ENCODE measurements at places on chromosomes 2 and 18.

GRCh38 chr2:217366266-217366895 is 506.5 kb upstream of the TNP1 start:
- DNase-seq = no peak

DNA sequence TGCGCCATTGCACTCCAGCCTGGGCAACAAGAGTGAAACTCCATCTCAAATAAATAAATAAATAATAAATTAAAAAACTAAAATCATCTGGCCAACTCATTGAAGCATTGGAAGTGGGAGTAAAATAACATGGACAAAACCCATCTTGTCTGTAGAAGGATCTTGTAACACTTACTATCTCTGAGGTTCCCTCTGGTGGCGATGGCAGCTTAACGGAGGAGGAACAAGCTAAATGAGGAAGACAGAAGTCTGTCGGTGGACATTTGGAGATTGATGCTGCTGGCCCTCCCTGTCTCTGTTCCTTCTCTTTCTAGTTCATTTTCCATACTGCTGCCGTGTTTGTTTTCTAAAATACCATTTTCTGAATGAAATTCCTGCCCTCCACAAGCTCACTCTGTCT is 43.4 kb downstream of the ZCCHC2 start:
- no peak for DNase-seq

GRCh38 chr2:15965564-15966019 is 25.2 kb downstream of the MYCN start:
- DNase-seq = peak; percentile 35

GRCh38 chr2:33512112-33512511 is 35.7 kb downstream of the RASGRP3 start:
- no peak for DNase-seq

DNA sequence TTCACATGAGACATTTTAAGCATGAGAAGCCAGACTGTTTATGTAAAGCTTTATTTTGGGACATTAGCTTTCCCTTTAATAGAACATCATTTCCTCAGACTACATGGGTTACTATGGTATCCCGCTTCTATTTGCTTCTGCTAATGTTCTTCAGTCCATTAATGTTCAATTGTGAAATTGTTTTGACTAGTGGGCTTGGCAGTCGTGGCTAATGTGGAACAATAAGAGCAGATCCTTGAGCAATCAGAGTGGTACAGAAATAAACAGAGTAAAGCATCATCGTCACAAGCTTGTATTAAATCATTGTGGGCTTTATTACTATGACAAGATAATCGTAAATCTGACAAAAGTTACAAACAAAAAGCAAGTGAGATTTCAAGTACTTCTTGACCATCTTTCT is 60.2 kb downstream of the PDE1A start:
- DNase-seq = no peak

- no peak for DNase-seq
Observed at GRCh38 chr18:75544051-75544481, 116.6 kb upstream of the SMIM21 start.

- DNase-seq = no peak
Observed at GRCh38 chr2:25323042-25323514, 18.6 kb downstream of the DNMT3A start.

DNA sequence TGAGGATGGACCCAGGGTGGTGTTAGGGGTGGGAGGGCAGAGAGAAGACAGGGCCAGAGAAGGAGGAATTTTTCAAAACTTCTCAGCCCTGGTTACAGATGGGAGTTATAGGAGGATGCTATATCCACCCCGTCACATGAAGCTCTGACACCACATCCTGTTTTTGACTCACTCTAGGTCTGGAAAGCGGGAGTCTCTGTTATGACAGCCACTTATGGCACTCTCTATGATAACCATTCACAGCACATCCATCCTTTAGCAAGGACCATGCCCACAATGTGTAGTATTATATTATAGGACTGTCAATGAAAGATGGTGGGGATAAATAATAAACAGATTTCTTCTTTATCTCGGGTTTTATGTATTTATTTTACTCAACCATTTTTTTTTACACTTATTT is 461.2 kb downstream of the CDH2 start:
- DNase-seq = no peak

DNA sequence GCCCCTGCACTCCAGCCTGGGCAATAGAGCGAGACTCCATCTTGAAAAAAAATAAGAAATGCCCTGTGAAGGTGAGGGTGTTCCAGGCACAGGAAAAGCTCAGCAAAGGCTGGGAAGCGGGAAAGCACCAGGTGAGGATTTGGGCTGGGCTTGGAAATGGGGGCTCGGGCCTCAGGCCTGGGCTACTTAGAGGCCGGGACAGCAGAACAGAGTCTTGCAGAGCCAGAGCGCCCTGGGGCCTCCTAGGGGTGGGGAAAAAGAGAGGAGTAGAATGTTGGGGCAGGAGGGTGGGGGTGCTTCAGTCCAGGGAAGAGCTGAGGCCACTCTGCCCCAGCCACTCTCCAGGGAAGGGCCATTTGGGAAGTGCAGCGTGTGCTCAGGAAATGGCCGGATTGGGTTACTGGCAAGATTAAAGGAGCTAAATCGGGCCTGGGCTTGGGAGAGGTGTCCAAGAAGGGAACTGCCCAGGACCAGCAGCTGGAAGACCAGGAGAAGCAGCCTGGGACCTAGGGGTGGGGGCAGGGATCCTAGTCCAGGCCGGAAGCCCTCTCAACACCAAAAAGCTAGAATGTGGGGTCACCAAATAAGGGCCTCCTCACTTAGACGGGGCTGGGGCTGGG is 13.8 kb upstream of the DES start:
- DNase-seq = no peak

DNA sequence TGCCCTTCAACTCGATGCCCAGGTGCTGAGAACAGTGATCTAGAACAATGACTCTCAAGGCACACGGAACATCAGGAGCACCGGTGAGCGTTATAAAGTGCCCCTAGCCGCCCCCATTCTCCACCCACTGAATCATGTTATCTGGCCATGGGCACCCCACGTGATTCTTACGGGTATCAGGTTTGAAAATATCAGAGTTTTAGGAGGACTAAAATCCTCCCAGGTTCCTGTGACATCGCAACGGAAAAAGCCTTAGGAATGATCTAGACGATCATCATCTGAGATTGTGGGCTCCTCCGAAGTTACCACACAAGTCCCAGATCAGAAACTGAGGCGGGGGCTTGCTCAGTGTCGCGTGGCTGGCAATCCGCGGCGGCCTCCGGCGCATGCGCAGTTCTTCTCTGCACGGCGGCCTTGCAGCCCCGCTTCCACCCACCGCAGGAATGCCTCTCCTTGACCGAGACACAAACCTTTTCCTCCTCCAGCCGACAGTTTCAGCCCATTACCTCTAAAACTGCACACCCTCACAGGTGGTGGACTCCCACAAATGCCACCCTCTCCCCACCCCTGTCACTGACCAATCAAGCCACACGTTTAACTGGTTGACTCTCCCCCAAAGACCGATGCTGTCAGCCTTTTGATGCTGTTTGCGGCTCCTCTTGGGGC is 5.8 kb upstream of the MRPL33 start:
- peak; percentile 25 for DNase-seq

- no peak for DNase-seq
Observed at GRCh38 chr2:112157472-112157871, 19.3 kb downstream of the FBLN7 start.

DNA sequence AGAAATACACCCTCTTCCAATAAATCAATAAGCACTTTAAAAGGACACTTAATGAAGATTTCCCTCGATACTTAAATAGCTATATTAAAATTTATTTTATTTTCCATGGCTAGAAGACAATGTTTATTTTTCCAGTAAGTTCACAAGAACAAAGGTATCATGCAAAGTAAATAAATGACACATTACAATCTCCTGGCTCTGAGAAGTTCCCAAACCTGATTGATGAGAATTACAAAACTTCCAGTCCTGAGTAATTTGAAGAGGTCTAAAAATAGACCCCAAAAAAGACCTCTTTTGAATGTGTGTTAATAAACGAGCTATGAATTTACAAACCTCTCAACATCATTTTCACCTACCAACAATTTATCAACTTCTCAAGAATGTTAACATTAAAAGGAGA is 1.5 kb upstream of the PEX13 start:
- no peak for DNase-seq

- no peak for DNase-seq
Observed at GRCh38 chr2:187117483-187117882, 268.5 kb upstream of the ZSWIM2 start.

- DNase-seq = no peak
Observed at GRCh38 chr2:64457524-64457923, 3.6 kb downstream of the LGALSL start.

DNA sequence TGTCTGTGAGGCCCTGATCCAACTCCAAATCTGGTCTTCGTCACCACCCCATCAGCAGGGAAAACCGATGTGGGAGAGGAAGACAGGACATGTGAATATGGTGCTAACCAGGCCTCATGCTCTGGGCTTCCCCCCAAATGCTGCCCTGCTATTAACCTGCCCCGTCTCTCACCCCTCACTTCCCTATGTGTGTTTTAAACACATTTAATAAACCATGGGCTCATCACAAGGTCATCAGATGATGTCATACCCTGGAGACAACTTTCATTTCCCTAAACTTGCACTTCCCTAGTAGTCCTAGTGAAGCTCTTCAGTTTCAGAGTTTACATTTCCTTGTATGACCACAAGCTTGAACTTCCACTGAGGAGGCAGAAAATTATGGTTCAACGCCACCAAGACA is 49.9 kb downstream of the CD8B2 start:
- no peak for DNase-seq

GRCh38 chr2:58870704-58871103 is 629.6 kb upstream of the FANCL start:
- no peak for DNase-seq

DNA sequence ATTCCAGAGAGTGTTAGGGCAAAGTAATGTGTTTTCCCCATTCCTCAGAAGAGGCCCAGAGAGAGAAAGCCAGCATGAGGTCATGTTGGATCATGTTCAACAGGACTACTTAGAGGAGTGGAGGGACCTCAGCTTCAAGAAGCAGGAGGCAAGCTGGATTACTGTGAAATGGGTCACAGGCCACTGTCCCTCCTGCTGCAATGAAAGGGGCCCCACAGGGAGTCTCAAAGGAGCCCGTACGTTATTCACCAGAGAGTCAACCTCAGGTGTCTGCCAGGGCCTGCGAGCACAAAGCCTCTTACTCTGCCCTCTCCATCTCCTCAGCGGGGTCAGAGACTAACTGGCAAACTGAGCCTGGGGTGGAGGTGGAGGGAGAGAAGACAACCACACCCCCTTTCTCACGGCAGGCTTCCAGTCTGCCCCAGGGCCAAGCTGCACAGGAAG is 27.2 kb upstream of the ACYP2 start:
- no peak for DNase-seq

- no peak for DNase-seq
Observed at GRCh38 chr18:33183136-33183535, 257.4 kb downstream of the CCDC178 start.

- no peak for DNase-seq
Observed at GRCh38 chr2:37670378-37671008, 949 bp downstream of the CDC42EP3 start.

DNA sequence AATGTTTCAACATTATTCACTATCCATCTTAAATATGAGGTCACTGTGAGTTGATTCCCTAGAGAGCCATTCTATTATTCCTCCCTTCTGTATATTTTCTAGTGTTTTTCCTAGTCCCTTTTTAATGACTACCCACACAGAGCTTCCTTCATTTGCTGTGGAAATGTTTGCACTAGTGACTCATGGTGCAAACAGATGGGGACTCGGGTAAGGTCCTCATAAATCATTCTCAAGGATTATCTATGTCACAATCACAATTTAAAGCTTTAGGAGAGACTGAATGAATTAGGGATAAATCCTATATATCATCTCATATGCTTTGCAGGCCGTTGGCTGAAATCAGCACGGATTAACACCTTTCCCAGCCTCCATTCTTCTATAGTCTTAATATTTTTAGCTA is 159.6 kb downstream of the DCC start:
- DNase-seq = no peak

DNA sequence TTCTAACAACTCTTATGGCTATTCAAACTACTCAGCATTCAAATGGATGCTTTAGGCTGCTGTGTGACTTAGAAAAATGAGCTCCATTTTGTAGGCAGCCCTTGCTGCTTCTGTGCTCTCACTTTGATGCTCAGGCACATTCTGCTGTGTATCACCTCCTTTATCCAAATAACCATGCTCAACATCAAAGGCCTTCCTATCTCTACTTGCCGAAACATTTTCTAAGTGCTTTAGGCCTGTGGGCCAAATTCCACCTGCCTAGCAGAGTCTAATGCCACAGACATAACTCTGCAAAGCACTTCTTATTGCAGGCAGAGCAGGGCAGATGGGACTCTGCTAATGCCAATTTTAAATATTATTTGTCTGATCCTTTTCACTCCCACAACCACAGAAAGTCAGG is 397.4 kb downstream of the RND3 start:
- no peak for DNase-seq

GRCh38 chr2:55511508-55512124 is 7.9 kb upstream of the CFAP36 start:
- no peak for DNase-seq

GRCh38 chr2:72027426-72028161 is 120.1 kb downstream of the CYP26B1 start:
- no peak for DNase-seq

DNA sequence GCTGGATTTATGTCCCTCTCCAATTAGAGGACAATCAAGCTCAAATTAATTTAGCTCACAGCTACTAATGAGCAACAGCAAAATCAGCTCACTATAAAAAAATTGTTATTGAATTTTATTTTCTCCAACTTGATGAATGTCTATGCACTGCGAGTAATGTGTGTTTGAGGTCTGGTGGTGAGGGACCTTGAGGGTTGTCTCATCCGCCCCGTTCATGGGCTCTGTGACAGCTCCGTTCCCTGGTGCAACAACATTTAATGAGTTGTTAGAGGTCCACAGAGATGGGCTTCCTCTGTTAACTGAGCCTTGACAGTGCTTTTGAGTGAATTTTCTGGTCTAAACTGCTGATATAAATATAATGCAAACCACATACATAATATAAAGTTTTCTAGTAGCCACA is 101.7 kb downstream of the GPR39 start:
- no peak for DNase-seq

- no peak for DNase-seq
Observed at GRCh38 chr2:173017646-173018420, 57.8 kb upstream of the MAP3K20 start.

DNA sequence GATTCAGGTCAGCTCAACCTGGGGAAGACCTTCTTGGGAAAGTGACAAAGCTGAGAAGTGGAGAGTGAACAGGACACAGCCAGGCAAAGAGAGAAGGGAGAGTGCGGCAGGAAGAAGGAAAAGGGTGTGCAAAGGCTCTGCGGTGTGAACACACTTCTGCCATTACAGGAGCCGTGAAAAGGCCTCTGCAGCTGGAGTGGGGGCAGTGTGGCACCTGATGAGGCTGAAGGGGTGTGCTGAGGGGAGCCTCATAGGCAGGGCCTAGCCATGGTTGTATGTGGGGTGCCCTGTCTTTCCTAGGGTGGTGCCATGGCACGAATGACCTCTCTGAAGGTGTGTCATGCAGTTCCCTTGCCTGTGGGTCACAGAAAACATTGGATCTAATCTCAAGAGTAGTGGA is 347.6 kb downstream of the CYRIA start:
- DNase-seq = no peak

- no peak for DNase-seq
Observed at GRCh38 chr18:33660696-33661310, 82.8 kb downstream of the ASXL3 start.

- no peak for DNase-seq
Observed at GRCh38 chr2:134489732-134490384, 228.9 kb downstream of the TMEM163 start.

- no peak for DNase-seq
Observed at GRCh38 chr2:33238111-33238510, 238.3 kb upstream of the RASGRP3 start.
